ENCODE measurements at places on chromosomes 7 and 10.

DNA sequence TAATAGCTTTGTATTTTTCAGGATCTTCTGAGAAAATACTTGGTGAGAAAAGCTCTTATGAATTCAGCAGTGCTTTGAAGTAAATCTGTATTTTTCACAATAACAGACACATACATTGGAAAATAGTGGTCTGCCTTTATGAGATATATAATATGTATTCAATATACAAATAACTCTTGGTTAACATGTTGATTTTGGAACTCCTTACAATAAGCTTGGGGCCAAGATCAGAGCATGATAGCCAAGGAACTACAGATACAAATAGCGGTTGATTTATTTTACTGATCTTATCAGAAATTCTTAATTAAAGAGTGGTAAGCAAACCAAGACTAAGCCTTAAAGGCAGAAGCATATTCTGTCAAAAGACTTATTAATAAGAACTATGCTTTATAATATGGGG is 24.5 kb upstream of the NXPH1 start:
- no peak for DNase-seq

DNA sequence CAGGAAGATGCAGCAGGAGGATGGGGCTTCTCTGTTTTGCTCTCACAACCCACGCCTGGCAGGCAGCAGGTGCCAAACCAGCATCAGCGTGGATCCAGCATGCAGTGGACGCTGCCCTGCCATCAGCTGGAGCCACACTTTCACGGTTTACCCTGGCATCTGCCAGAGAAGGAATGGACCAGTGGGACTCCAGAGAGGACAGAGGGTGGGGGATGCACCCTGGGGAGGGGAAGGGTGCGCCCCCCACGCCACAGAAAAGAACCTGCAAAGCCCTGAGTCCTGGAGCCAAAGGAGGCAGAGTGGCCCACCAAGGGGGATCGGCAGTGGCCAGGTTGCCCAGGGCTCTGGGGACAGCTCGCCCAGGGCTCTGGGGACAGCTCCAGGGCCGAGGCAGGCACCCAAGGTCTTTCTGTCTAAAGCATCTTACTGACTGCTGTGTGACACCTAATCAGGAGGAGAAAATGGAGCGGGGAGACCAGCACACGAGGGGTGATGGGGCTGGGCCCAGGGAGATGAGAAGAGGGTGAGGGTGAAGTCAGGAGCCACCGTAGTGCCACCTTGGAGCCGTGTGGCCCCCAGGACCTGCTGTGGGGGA is 225.1 kb downstream of the DNAJB6 start:
- DNase-seq, result no peak

DNA sequence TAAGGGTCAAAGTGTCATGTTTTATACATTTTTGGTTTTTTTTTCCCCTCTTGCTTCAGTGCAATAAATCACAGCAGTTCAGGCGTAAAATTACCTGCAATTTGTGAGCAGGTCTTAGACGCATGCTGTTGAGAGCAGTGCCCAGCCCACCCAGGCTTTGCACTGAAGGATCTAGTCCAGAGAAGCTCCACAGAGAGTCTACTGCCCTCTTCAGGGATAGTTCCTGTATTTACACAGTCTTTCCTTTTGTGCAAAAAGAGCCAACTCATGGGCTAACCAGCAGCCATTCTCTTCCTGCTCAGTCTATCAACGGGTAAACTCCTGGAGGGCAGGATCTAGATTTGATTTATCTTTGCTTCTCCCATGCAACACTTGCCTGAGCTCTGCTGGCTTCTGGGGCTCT is 82.2 kb upstream of the NAMPT start:
- DNase-seq, result peak; percentile 3

- no peak for DNase-seq
Observed at GRCh38 chr10:132365102-132365501, 31.9 kb upstream of the PWWP2B start.

DNA sequence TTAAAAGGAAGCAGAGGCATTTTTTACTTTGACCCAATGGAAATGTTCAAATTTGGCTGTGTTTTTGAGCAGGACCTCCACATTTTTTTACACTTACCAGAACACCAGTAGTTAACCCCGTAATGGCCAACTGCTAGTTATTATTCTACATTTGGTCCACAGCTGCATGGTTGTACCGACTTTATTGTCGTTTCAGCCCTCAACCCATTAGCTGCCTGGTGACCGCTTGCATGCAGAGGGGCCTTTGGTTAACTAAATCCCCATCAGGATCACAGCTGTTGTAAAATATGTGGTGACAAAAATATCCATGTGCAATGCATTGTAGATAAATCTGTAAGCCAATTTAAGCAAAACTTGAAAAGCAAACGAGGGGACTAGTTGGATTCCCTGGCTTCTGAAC is 342.2 kb upstream of the MEOX2 start:
- DNase-seq, result no peak
